Cardiac fibroblast (primary cell): ENCODE measurements at places on chromosomes 11 and 22.
A peak's percentile ranks its signal among the peaks of the same experiment; 100 is the strongest.

GRCh38 chr11:47156333-47156732 is 20.3 kb downstream of the ARFGAP2 start:
- no peak for DNase-seq

DNA sequence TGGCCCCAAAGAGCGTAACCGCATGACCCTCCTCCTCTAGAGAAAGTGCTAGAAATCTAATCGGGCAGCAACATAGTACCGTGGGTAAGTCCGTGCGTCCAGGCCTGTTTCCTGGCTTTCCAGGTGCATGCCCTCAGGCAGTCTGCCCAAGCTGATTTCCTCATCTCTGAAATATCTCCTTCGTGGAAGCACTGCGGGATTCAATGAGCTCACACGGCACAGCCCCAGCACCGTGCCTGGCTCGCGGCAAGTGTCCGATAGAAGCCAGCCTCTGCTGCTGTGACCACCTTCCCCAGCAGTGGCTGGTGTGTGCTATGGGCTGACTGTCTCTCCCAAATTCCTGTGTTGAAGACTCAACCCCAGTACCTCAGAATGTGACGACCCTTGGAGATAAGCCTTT is 20.7 kb downstream of the RPUSD4 start:
- no peak for DNase-seq

- DNase-seq, result no peak
Measured at GRCh38 chr11:116077092-116077491, 572.9 kb upstream of the CADM1 start.

- DNase-seq, result no peak
Measured at GRCh38 chr22:25389541-25389919, 170.1 kb downstream of the CRYBB2 start.

GRCh38 chr11:47181271-47181670 is 4.6 kb upstream of the ARFGAP2 start:
- DNase-seq, result no peak

- DNase-seq, result no peak
Measured at GRCh38 chr11:33696931-33697638, 3.5 kb downstream of the C11orf91 start.

- DNase-seq, result no peak
Measured at GRCh38 chr11:125435461-125436238, 60.4 kb downstream of the FEZ1 start.

- DNase-seq, result no peak
Measured at GRCh38 chr22:32758866-32759385, 42.6 kb upstream of the TIMP3 start.

GRCh38 chr11:32043737-32044136 is 47.1 kb upstream of the RCN1 start:
- DNase-seq, result no peak

DNA sequence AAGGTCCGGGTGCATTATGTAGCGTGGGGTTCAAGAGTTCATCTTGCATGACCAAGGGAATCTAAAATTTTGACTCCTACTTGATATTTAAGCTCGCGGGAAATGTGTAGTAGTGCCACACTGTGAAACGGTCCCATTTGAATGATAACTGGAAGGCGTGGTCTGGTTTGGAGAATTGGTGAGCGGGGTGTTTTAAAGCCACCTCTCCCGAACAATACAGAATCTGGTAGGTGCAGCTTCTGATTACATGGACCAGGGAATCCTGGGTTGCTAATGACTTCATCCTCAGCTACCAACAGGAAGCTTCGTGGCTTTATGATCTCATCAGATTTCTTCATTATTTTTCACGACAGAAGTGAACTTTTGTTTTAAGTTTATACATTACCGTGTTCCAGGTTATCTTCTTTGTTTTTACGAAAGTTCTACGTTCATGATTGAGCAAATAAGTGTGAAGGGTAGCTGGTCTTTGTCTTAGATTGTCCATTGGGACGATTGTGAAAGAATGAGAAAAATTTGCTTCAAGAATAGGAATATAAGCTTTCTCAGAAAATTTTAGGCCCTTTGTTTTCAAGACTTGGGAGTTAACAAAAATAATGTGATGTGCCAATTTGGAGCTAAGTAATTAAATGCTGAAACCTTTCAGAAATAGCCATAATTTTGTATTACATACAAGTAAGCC is 1.7 kb downstream of the QSER1 start:
- DNase-seq, result peak; percentile 84

DNA sequence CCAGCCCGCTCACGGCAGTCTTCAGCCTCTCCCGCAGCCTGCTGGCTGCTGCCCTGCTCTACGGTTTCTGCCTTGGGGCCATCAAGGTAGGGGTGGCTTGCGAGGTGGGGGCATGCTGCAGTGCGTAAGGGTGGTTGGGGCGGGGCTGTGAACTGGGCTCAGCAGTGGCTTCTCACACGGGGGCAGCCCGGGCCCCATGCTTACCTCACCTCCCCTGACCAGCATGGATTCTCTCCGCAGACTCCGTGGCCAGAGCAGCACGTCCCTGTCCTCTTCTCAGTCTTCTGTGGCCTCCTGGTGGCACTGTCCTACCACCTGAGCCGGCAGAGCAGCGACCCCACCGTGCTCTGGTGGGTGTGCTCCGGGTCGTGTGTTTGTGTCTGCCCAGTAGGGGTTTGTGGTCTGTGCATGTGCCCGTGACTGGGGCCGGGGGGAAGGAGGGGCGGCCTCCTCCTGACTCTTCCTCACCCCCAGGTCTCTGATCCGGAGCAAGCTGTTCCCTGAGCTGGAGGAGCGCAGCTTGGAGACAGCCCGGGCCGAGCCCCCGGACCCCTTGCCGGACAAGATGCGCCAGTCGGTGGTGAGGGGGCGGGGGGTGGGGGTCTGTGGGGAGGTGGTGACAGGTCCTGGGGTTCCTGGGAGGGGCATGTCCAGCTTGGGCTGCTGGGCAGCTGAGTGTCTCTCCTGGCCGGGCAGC is 9.5 kb downstream of the PCNX3 start:
- no peak for DNase-seq

DNA sequence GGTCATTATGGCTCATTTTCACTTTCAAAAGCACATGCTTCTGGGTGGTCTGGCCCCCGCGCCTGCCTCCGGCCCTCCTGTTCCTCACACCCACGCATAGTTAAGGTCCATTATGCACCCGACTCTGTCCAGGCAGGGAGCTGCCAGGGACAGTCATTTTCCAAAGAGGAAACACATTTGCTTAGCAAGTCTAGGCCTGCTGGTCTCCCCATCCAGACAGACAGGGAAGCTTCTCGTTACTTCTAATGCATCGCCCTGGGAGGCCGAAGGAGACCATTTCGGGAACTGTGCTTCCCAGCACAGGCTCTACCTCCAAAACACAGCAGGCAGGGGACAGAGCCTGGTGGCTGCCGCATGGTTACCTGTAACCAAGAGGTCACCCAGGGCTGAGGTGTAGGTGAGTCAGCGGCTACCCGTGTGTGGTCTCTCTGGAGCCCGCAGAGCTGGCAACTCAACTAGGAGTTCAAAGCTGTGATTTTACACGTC is 87.1 kb upstream of the SHANK2 start:
- DNase-seq, result no peak

DNA sequence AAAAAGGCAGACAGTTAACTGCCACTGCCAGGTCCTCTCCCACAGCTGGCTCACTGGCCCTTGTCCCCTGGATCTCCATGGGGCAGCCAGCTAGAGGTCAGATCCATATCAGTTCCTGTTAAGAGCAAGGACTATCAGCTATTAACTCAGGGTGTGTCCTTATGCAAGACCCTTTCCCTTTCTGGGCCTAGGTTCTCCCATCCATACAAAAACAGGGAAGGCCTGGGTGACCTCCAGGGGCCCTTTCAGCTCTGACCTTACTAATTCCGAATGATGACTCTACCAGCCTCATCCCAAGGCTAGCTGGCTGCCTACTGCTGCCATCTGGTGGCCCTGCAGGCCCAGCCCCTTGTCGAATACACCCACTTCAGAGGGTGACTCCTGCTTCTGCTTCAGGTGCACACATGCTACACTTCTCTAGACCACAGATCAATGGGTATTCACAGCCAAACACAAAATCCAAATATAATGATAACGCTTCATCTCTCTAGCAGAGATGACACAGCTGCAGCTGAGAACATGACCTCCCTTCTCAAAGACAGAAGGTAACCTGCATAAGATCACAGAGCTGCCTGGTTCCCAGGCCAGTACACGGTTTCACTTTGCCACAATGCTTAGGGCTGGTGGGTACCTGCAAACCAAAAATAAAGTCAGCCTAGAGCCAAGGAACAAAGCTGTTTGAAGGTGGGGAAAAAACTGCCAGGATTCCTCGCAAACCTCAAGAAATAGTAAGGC is 34.1 kb downstream of the SERGEF start:
- peak; percentile 62 for DNase-seq

DNA sequence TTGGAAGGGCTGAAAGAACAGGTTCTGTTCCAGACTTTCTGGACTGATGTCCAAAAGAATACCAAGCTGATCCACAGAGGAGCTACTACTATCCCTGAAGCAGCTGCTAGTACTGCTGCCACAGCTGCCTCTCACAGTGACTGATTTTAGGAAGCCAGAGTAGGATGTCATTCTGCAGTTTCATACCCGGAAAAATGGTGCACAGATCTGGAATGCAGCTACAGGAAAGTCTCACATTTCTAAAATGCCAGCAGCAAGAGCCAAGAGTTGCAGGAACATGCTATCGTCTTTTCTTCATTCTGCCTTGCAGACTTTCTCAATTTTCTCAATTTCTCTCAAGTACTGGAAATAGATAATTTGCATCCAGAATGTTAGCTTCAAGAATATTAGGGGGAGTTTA is 19.4 kb upstream of the CCDC179 start:
- DNase-seq, result peak; percentile 35

GRCh38 chr22:31637891-31638618 is 24.0 kb downstream of the PISD start:
- DNase-seq, result peak; percentile 78

GRCh38 chr11:117517097-117517496 is 189.4 kb downstream of the CEP164 start:
- DNase-seq, result no peak

GRCh38 chr11:9617940-9618339 is 44.5 kb downstream of the WEE1 start:
- peak; percentile 29 for DNase-seq

DNA sequence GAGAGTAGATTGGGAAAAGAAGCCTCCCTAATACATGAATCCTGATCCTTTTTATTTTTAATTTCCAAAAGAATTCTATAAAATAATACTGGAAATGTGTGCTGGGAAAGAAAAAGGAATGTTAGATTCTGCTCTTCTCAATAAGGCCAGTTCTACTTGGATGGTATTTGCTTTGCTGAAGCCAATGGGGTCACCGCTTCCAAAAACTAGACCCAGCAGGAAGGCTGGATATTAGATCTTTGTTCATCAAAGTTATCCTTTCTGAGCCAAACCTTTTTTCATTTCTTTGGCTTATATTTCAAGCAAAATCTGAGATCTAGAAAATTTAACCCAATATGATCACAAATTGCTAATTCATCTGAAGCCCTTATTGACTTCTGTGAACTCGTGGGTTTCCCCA is 41.4 kb downstream of the SCUBE2 start:
- no peak for DNase-seq

DNA sequence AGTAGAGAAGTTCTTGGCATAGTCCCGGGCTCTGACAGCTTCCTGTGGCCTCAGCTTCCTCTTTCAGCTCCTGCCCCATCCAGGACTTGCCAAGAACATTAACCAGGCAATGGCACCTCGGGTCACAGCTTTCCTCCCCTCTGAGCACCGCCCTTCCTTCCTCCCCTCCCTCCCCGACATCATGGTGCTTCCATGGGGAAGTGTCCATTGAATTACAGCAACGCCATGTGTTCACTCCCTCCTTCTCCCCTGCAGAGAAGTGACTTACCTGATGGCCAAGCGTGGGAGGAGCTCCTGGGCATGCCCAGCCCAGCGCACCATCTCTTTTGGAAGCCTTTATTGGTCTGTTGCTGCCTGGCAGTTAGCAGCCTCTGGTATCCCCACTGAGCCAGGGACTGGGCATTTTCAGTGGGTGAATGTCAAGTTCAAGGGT is 25.8 kb upstream of the DAGLA start:
- DNase-seq, result peak; percentile 42

- peak; percentile 90 for DNase-seq
Measured at GRCh38 chr11:2778630-2779498, 79.1 kb upstream of the KCNQ1OT1 start.

- DNase-seq, result no peak
Measured at GRCh38 chr11:115916608-115917007, 412.4 kb upstream of the CADM1 start.

- no peak for DNase-seq
Measured at GRCh38 chr22:30333707-30334087, 7.0 kb upstream of the TBC1D10A start.

- DNase-seq, result peak; percentile 16
Measured at GRCh38 chr11:20058749-20059458, 101.4 kb downstream of the DBX1 start.

GRCh38 chr22:19891317-19892256 is 36.9 kb upstream of the GNB1L start:
- peak; percentile 88 for DNase-seq

DNA sequence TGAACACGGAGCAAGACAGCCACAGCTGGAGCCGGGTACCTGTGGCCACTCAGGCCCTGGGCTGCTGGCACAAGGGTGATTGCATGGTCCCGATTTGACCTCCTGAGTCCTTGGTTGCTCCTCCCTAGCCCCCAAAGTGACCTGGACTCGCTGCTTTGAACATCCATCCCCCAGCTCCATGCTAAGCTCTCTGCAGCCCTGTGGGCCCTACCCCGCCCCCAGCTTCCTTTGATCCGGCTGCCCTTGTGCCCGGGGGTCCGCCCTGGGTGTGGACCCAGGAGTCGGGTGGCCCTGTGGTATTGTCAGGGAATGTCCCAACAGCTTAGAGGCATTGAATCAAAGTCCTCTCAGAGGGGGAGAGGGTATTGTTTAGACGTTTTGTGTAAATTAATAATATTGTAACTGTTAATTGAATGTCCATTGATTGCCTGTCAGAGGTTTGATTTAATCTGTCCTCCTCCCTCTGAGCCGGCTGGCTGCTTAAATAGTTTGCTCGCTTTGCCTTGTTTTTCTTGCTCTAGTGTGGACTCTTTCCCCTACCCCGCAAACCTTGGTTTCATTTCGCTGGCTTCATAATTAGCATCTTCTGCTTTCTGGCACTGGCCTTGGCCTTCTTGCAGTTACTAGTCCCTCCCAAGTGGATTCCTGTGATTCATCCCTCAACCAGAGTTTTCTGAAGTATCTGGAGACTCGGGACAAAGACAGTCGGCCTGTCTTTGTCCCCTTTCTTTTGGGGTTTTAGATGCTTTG is 20.7 kb downstream of the GRIK4 start:
- peak; percentile 40 for DNase-seq

DNA sequence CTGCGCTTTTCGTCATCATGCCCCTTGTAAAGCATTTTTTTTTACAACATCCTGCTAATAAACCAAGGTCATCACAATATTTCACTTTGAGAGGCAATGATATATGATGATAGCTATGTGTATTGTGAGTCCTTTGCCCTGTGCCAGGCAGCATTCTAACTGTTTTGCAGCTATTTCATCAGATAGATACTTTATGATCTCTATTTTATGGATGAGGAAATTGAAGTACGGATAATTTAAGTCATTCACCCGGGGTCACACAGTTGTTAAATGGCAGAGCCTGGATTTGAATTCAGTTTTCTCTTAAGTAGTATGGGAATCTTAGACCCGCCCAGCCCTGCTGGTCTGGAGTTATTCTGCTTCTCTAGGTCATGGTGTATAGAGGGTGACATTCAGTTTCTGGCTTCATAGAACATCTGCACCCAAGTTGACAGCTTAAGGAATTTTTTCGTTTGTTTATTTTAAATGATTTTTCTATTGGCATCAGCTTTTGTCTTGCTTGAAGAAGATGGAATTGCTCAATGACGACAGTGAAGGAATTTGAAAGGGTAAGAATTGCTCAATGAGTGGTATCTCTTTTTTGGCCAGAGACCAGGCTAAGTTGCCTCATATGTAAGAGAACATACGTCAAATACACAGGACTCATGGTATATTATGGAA is 926 bp downstream of the PRR5L start:
- peak; percentile 96 for DNase-seq

- DNase-seq, result no peak
Measured at GRCh38 chr22:47122441-47123000, 360.1 kb downstream of the TBC1D22A start.
